ENCODE measurements at places on chromosomes 6 and 20. TPM values are rescaled to one million over a fixed set of nuclear protein-coding genes. Genes with fewer than 3 reads are reported as not detected.

GRCh38 chr20:50992733-50993457, 30.0 kb downstream of the KCNG1 start:
- peak; percentile 64 for DNase-seq

GRCh38 chr6:118324116-118324515, 224.0 kb upstream of the PLN start:
- DNase-seq = no peak

- peak; percentile 77 for DNase-seq
These were observed 235.8 kb downstream of the NFATC2 start for GRCh38 chr20:51306521-51307358.

DNA sequence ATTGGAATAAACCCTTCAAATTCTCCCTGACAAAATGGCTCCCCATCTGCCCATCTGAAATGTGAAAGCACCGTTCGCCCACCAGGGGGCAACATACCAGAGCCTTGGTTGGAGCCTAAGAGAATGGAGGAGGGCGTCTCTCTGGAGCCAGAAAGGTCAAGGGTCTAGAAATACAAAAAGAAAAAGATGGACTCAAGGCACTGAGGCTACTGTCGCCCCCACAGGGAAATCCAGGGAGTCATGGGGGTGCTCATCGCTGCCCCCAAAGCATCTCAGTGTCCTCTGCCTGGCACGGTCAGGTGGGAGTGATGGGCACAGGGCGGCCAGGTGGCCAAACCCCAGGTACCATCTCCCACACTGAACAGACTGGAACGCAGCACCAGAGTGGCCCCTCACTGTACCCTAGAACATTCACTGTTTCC, 136.3 kb downstream of the ZMYND8 start:
- DNase-seq = peak; percentile 64

DNA sequence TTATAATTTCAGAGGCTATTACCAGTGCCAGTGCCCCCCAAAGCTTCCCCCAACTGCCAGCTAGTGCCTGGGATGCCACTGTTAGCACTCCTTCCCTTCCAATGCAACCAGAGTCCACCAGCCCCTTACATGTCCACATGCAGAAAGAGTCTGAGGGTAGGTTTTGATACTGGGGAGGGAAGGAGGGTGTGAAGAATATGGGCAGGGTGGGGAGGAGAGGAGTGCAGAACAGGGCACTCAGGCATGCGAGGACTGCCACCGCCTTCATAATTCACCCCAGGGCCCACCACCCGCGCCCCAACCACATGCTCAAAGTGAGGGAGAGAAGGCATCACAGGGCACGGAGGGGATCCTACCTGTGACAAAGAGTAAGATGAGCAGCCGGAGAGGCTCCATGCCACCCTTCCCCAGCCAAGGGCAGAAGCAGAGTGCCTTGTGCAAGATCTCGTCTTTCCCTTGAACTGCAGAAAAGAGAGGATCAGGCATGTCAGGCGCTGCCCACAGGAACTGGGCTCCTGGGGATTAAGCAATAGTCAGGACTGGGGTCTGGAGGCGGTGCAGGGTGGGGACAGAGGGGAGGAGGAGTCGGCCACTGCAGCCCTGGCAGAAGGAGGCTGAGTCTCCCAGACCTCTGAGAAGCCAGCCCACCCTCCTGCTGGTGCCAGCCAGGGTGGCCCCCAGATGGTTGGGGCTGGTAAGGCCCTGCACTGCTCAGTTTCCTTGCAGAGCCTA, at the start of gene TREM2:
TSS of gene TREM2 (minus strand) at position 430 of the 732 bp plus-strand sequence. CDS start at position 396, 34 bp downstream.
- DNase-seq = no peak

DNA sequence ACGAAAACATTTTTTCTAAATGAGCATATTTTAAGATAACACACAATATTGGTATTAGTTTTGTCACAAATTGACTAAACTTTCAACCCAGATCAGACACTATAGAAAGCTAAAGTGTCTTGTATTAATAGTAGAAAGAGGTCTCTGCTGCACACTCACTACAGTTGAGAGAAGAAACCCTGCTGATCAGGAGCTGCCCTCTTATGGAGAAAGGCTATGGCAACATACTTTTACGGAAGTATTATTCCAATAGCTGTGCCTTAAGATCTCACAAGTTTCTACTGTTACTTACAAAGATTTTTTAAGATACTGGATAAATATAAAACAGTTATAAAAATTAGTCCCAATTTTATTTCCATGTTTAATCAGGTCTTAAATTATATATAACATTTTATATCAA, 155.7 kb downstream of the RIMS1 start:
- no peak for DNase-seq

GRCh38 chr6:44262467-44263353, 2.6 kb downstream of the NFKBIE start:
- DNase-seq = no peak

- DNase-seq = peak; percentile 67
These were observed 11.5 kb downstream of the ITPR3 start for GRCh38 chr6:33632558-33633039.

GRCh38 chr6:52595796-52596130, 18.9 kb upstream of the TRAM2 start:
- no peak for DNase-seq

DNA sequence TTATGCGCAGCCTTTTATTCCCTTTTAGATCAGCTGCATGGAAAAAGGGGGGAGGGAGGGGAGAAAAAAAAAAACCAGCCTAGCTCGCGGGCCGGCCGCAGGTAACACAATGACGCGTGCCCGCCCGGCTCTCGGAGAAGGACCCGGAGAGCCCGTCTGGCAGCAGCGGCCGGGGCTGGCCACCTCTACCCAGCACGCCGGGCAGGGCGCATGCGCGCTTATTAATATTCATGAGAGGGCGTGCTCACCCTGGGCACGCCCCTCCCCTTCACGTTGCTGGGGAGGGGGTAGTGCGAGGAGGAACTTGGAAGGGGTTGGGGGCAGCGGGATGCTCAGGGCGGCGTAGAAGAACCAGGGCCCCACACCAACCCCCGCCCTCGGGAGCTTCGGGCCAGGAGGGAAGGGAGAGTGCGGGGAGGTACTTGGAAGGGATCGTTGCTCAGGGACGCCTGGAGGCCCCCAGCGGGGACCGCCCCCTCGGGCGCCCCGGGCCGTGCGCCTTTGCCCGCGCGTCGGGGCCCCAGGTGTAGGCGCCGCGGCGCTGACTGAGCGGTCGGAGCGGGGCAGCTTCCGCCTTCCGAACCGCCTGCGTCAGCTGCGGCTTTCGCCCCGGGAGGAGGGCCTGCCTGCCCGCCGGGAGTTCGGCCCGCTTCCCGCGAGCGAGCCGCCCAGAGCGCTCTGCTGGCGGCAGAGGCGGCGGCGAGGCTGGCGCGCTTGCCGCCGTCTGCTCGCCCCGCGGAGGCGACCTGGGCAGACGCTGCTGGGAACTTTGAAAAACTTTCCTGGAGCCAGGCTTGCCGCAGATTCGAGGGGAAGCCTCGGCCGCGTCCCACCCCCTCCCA, at the start of gene JAG1:
TSS of gene JAG1 (minus strand) at position 158 of the 842 bp plus-strand sequence. CDS start 469 bp downstream, outside the sequence.
- peak; percentile 81 for DNase-seq

GRCh38 chr6:17450397-17450796, 57.0 kb downstream of the CAP2 start:
- DNase-seq = no peak

Gene UNC5CL
- total RNA-seq = 1.1 TPM

Gene TREML2
- 23.5 TPM for total RNA-seq

Gene C6orf141
- not detected for total RNA-seq

Gene HLA-DOA
- 4.2 TPM for total RNA-seq

Gene PET117
- 11.0 TPM for total RNA-seq

Gene TMEM244
- total RNA-seq = not detected

Measured in activated CD8-positive, alpha-beta T cell treated with anti-CD3 and anti-CD28 coated beads, Interleukin-2, amount 10 ng/mL, durations not matched to agents 7 days and 5 days (primary cell).